ELF-1 (cell line): ENCODE measurements at places on chromosomes 2 and 18.

DNA sequence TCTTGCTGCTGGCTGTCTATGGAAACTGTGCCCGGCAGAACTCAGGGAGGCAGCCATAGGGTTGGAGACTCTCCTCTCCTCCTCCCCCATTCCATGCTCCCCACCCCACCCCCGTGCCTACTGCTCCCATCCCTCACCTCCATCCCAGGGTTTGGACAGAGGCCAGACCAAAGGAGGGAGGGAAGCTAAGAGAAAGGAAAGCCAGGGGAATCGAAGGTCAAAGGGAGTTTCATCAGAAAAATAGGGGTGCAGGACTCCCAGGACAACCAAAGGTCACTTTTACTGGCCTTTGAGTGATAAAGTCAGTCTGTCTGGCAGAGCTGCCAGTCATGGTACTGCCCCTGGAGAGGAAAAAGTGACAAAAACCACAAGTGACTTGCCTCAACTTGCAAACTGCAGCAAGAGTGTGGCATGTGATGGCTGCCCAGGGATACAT, 187.3 kb upstream of the CTAGE1 start:
- DNase-seq, result no peak

- DNase-seq, result peak; percentile 48
These were observed 45.6 kb downstream of the MEX3C start for GRCh38 chr18:51151568-51152511.

GRCh38 chr18:78165525-78165924, 814.1 kb upstream of the SALL3 start:
- no peak for DNase-seq

- DNase-seq, result no peak
These were observed 104.9 kb downstream of the TRABD2A start for GRCh38 chr2:84776011-84776410.

DNA sequence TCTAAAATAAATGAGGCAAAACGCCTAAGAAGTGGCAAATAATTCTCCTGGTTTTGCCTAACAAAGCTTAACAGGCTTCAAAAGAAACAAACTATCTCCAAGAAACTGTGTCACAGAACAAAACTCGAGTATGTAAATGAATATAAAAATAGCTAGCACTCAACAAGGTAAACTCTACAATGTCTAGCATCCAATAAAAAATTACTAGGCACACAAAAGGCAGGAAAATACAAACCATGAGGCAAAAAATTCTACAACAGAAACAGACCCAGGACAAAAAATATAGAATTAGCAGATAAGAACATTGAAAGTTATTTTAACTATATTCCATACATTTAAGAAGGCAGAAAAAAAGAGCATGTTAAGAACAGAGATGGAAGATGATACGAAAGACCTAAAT, 16.8 kb downstream of the PPP4R1 start:
- DNase-seq, result no peak

DNA sequence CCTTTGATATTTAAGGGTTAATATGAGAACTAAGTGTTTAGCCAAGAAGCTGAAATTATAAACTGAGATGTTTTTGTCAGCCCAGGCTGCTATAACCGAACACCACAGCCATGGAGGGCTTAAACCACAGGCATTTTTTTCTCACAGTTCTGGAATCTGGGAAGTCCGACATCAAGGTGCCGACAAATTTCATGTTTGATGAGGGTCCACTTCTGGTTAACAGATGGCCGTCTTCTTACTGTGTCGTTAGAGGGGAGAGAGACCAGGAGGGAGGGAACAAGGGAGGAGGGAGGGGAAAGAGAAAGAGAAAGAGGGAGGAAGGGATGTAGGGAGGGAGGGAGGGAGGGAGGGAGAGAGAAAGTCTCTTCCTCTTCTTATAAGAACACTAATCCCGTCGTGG, 6.5 kb upstream of the CNDP2 start:
- no peak for DNase-seq

DNA sequence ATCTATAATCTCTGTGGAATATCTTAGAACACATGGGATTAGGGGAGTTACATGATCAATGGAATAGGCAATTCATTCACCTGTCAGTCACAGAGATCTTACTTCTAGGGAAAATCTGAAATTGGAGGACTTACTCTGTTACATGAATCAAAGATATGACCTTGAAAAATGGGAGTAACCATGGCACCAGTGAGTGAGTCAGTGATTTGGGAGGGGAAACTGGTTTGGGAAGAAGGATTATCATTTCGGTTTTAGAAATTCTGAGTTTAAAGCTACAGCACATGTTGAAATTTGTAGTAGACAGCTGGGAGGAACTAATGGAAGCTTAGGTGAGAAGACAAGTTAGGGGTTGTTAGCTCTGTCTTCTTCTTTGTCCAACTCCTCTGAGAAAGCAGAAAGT, 153.7 kb downstream of the CAMKMT start:
- DNase-seq, result no peak

DNA sequence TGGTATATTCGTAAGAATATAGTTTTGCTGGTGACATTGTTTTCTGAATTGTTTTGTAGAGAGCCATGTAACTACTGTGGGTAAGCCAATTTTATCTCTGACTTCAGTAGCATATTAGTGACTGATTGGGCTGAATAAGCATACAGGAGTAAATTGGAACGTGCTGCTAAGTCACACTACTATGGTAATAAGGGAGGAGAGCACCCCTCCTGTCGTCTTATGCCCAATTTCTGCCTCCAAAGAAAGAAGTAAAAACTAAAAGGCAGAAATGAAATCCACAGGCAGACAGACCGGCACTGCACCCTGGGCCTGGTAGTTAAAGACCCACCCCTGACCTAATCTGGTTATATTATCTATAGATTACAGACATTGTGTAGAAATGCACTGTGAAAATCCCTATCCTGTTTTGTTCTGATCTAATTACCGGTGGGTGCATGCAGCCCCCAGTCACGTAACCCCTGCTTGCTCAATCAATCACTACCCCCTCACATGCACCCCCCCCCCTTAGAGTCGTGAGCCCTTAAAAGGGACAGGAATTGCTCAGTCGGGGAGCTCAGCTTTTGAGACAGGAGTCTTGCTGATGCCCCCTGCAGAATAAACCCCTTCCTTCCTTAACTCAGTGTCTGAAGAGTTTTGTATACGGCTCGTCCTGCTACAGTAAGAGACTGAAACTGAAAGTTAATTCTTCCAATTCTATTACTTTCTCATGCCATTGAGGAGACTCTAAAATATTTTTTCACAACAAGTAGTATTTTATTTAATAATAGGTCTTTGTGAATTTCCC, 167.0 kb downstream of the ZNF804A start:
- peak; percentile 0 for DNase-seq

DNA sequence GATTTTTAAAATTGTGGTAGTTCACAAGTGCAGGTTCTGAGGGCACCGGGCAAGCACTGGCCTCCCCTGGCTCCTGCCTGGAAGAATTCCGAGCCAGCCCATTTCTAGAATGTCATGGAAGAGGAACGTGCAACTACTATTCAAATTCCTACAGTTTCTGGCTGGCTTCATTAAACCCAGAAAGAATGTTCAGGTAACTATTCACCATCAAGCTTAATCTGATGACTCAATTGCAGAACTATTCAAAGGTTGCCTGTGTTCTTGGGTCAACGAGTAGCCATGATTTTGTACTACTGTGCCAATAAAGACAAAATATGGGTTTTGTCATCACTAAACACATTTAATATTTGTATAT, 14.3 kb upstream of the MFF start:
- no peak for DNase-seq

DNA sequence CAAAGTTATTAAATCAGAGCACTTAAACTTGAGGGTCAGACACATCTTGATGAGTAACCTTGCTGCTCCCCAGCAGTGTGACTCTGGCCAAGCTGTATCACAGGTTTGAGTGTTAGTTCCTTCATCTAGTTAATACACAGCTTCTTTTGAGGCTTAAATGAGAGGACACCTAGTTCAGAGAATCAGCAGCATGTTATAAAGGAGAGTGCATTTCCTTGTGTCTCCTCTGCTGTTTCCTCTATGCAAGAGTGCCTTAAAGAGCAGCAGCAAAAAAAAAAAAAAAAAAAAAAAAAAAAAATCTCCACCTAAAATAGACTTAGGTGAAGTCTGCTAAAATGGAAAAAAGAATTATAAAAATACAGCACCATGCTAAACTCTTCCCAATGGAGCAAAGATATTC, 261.9 kb downstream of the TCF4 start:
- no peak for DNase-seq

- peak; percentile 40 for DNase-seq
These were observed at the start of gene IL1A for GRCh38 chr2:112784199-112785189. Gene IL1A, minus strand, starts transcription at chr2:112784493. Its CDS starts 723 bp downstream, at chr2:112783770.

GRCh38 chr2:217609952-217610351, 392.8 kb downstream of the TNS1 start:
- DNase-seq, result no peak

DNA sequence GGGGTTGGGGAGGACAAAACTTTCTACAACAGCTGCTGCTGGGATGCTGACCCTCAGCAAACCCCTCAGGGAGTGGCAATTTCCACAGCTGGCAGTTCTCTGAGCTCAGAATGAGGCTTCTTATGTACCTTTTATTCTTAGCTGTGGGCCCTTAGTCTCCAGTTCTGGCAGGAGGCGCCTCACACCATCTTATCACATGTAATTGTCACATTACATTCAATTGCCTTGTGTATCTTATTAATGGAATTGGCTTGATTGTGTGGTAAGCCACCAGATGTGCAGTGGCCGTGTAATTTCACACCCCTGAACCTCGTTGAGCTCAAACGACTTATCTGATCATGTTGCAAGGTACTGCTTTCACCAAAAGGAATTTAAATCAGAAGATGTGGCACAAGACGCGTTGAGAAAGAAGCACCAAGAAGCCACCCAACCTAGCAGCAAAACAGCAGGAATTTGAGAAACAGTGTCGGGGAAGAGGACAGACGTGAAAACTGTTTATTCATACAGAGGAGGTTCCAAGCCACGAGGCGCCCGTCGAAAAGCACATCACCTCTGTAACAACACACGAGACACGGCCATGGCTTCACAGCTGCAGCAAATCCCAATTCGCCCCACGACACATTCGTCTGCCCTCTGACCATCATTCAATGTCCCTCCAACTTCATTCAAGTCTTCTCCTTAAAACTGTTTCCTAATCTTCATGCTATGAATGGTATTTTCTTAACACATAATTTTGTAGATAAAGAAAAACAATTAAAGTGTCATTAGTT, 53.6 kb upstream of the LPIN2 start:
- no peak for DNase-seq

GRCh38 chr18:54251606-54252390, 17.5 kb upstream of the POLI start:
- no peak for DNase-seq
